ENCODE measurements at places on chromosomes 11 and 22. TPM values are rescaled to one million over a fixed set of nuclear protein-coding genes. Genes with fewer than 3 reads are reported as not detected.
A peak's percentile ranks its signal among the peaks of the same experiment; 100 is the strongest.

NUP98 gene
- total RNA-seq: 136 TPM

NOX4 gene
- total RNA-seq: not detected

TLCD5 gene
- 4.2 TPM for total RNA-seq

DNA sequence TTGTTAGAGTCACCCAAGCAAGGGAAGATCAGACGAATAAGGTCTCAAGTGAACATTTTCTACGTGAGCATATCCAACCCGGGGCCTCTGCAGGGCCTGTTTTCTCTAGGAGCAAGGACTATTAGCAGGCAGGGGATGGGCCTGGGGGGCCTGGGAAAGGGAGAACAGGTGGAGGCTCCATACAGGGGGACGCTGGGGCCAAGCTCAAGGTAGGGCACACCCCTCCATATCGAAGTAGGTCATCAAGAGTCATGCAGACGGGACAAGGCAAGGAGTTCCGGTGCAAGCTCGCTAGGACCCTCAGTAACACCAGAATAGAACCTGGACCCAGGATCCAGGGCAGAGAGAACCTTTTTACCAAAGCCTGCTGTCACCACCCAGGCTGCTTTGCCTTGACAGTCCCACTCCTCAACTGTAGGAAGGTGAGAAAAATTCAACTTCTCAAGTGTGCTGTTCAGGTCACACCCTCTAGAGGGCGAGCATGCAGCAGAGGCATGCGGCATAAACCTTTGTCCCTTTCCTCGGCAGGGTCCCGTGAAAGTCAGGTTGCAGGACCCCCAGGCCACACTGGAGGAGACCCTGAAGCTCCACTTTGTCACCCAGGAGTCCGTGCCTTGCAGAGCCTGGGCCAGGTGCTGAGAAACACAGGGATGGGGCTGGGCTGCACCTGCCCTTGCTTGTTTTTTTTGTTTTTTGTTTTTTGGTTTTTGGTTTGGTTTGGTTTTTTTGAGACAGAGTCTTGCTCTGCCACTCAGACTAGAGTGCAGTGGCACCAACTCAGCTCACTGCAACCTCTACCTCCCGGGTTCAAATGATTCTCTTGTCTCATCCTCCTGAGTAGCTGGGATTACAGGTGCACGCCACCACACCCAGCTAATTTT is 8.6 kb upstream of the APOBEC3B start:
- no peaks in the 10 kb centered on the region for H3K27me3 ChIP-seq
- no peak overlapping the region for H3K27ac ChIP-seq
- no peaks in the 10 kb centered on the region for H3K36me3 ChIP-seq
- peak; percentile 55 for DNase-seq
- H3K4me3 ChIP-seq: no peak overlapping the region
- no peaks in the 10 kb centered on the region for H3K4me1 ChIP-seq

- no peak overlapping the region for H3K4me3 ChIP-seq
- H3K4me1 ChIP-seq: no peaks in the 10 kb centered on the region
- no peaks in the 10 kb centered on the region for H3K36me3 ChIP-seq
- H3K27ac ChIP-seq: no peak overlapping the region
- DNase-seq: no peak
Measured at GRCh38 chr11:134677891-134678551, 266.0 kb upstream of the B3GAT1 start.

- H3K36me3 ChIP-seq: no peaks in the 10 kb centered on the region
- H3K27me3 ChIP-seq: no peaks in the 10 kb centered on the region
- no peak for DNase-seq
- H3K27ac ChIP-seq: no peak overlapping the region
Measured at GRCh38 chr11:115251126-115251525, 253.1 kb downstream of the CADM1 start.

- no peaks in the 10 kb centered on the region for H3K4me1 ChIP-seq
- no peaks in the 10 kb centered on the region for H3K36me3 ChIP-seq
- no peaks in the 10 kb centered on the region for H3K27me3 ChIP-seq
- H3K27ac ChIP-seq: no peak overlapping the region
- no peak for DNase-seq
Measured at GRCh38 chr11:46026606-46027293, 94.5 kb downstream of the PHF21A start.

DNA sequence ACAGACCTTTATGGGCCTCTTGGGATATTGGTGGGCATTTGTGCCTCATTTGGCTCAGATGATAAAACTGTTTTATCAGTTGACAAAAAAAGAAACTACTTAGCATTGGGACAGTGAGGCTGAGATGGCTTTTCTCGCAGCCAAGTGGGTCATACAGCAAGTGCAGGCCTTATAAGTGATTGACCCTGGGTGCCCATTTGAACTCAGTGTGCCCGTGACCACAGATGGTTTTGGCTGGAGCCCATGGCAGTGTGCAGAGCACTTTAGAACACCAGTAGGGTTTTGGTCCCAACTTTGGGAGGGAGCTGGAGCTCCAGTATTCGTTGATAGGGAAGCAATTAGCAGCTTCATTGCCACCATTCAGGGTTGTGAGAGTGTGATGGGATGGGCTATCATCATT is 404.5 kb upstream of the LARGE1 start:
- no peak overlapping the region for H3K27ac ChIP-seq
- DNase-seq: no peak
- H3K4me3 ChIP-seq: no peak overlapping the region
- H3K36me3 ChIP-seq: no peaks in the 10 kb centered on the region

- no peaks in the 10 kb centered on the region for H3K27me3 ChIP-seq
- no peak overlapping the region for H3K4me3 ChIP-seq
- H3K4me1 ChIP-seq: peaks cover 22% of the 10 kb centered on the region
- no peaks in the 10 kb centered on the region for H3K36me3 ChIP-seq
- DNase-seq: peak; percentile 18
Measured at GRCh38 chr22:49934160-49934890, 15.9 kb downstream of the CRELD2 start.

All from PC-3 (cell line).